Stimulated activated CD8-positive, alpha-beta memory T cell treated with anti-CD3 and anti-CD28 coated beads, Interleukin-15, amount 100 ng/mL, for 4 hours (primary cell): ENCODE measurements at places on chromosomes 13 and 19.

DNA sequence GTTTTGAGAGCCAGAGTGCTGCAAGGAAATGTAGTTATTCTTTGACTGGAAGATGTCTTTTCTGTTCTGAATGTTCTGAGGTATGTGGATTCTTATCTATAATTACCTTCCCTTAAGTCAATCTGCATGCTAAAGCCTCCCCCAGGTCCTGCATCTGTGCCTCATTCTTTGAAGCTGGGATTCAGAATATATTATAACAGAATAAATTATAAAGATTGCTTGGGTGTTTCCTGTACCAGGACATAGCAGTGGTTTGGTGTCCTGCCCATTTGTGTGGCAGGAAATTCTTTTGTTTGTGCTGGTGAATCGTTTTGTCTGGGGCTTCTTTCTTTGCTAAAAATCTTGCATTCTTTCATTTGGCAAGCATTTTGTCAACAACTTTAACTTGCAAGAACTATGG is 60.2 kb downstream of the ITGBL1 start:
- DNase-seq, result no peak

- no peak for DNase-seq
Observed at GRCh38 chr19:37980419-37981170, 73.6 kb downstream of the SIPA1L3 start.

DNA sequence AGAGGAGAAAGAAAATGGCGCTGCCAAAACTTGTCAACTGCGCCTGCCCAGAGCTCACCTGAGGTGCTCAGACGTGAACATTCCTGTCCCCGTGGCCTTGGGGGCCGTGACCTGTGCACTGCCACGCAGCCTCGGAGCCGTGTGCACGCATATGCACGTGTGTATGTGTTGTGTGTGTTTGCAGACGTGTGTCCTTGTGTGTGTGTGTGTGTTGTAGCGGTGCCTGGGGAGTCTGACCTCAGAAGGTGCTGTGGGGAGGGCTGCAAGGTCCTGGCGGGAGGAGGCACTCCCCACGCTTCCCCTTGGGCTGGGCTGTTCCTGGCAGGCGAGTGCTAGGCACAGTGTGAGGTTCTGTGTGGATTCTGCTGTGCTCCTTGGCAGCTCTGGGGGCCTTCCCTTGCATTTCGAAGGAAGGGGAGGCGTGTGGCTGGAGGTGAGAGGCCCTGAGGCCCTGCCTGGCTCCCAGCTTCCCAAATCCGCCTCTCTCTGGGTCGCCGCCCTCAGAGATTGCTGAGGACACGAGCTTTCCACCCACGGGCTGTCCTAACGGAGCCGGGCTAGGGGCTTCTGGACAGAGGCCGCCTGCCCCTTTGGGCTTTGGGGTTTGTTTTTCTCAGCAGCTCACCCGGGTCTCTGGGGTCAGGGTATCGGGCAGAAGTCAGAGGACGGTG is 4.5 kb downstream of the BSG start:
- DNase-seq, result no peak

DNA sequence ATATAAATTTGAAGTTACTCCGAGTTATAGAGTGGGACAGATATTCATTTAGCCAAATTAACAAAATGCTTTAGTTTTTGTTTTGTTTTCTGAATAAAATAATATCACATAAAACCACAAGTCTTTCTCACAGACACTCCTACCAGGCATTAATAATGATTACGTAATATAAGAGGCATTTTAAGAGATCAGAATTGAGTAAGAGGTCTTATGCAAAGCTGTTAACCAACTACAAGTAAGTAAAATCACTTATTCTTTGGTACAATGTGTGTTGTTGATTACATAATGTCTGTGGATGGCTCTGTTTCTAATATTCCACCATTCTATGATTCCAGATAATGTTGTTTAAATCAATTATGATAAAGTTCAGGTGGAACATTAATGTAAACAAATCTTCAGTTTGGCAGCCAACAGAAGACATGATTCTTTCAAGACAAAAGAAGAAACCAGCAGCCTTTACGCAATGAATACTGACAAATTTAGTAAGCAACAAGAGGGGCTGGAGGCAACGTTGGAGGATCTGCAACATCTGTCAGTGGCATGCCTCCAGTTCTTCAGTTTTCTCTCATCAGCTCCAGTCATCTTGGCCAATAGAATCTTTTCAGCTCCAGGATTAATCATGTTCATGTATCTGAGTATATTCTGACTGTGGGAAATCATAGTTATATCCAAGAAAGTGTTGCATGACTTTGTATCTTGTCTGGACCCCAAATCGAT is 403.8 kb downstream of the SLITRK5 start:
- no peak for DNase-seq

- DNase-seq, result no peak
Observed at GRCh38 chr13:113647351-113648215, 10.4 kb downstream of the ATP4B start.

GRCh38 chr13:33188093-33188882 is 97.3 kb downstream of the STARD13 start:
- DNase-seq, result no peak

GRCh38 chr13:24625331-24625731 is 54.9 kb upstream of the ATP12A start:
- no peak for DNase-seq

GRCh38 chr13:46607768-46608564 is 55.0 kb downstream of the LRCH1 start:
- no peak for DNase-seq

- no peak for DNase-seq
Observed at GRCh38 chr19:33630880-33631608, 9.3 kb downstream of the CHST8 start.

- DNase-seq, result no peak
Observed at GRCh38 chr13:54301085-54301484, 1272.5 kb downstream of the OLFM4 start.

DNA sequence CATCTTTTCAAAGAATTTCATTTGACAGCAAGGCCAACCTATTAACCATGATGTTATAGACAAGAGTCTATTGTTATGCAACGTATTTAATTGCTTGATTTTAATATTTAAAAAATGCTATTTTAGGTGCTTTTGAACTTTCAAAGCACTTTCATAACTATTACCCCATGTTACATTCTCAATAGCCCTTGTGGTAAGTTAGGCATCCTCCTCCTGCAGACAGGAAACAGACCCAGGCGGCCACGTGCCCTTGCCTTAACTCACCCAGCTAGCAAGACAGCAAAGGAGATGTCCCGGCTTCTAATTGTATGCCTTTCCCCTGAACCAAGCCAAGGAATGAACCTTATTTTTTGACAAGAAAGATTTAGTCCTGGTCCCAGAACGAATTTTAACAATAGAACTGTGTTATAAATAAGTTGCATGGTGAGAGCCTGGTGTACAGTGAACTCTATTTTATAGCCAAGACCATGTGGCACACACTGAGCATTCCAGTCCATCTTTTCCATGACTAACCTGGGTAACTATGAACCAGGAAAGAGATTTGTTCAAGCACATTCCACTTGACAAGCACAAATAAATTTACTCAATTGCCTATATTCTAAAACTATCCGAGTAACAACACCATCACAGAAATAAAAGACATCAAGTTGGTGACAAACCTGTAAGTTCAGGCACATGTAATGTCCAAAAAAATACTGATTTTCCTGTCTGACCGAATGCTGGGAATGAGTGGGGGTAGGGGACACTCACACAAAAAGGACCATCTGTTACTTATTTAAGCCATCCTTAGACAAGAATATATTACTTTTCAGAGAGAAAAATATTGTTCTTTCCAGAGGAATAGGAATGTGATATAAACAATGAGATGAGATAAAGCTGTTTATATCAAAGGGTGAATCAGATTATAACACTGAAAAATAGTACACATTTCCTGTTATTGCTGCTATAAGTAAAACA is 163.0 kb downstream of the EFNB2 start:
- no peak for DNase-seq

- DNase-seq, result no peak
Observed at GRCh38 chr13:42970824-42971690, 21.0 kb downstream of the EPSTI1 start.

GRCh38 chr13:51235186-51235585 is 13.0 kb downstream of the FAM124A start:
- DNase-seq, result no peak

DNA sequence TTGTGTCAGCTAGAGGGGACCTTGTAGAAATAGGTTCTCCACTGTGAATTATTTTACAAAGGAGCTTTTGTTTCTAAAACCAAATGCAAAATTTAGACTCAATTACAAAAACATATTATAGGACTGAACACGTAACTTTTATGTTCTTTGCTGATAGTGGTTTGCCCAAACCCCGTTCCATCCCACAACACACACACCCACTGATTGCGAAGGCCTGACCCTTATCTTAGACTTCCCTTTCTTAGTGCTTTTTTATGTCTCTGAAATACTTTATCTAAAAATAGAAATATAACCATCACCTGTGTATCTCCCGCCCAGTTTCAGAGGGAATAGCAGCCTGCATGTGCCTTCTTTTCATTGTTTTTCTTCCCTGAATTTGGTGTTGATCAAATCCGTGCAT is 13.0 kb downstream of the CCNA1 start:
- no peak for DNase-seq

DNA sequence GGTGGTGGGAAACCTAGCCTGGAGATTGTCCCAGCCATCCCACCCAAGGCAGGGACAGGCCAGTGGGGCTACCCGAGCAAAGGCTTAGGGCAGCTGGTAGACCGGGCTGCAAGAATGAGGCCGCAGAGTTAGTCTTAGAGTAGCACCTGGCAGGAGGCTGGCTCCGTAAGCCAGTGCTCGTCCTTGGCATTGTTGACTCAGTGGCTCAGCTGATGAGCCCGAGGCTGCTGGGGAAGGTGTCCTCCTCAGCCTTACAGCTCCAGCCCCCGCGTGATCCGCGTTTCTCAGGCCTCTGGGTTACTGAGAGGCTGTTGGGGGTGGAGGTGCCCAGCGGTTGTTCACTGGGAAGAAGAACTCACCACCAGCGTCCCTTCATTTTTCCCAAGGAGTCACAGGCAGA is 24.7 kb downstream of the PPP1R37 start:
- DNase-seq, result no peak

DNA sequence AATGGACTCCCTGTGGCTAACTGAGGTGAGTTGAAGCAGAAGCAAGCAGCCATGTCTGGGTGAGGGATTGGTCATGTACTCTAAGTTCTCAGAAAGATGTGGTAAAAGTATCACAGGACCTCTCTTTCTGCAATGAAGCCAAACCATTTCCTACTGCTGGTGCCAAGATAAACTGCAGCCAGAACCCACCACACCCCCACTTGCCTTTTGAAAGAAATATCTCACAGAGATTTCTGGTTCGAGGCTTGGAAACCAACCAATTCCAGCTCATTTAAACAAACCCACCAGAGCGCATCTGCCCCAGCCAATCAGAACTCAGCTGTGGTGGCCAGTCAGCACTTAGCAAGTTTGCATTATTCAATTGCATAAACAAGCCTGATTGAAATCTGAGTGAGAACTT is 204.5 kb upstream of the ATXN8OS start:
- no peak for DNase-seq

DNA sequence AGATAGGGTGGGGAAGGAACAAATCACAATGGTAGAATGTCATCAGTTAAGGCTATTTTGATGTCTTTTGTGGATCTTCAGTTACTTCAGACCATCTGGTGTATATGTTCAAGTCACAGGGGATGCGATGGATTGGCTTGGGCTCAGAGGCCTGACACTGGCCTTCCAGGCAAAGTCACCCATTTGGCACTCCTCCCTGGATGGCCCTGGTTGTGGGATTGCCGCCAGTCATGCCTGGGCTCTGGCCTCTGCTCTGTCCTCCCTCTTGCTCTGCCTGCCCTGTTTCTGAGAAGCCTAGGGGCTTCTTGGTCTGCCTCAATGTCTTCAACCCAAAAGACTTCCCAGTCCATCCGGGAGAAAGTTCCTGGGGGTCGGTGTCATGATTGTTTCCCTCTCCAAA is 50.2 kb downstream of the ZNF146 start:
- DNase-seq, result no peak

GRCh38 chr19:3580156-3580934 is 4.9 kb upstream of the GIPC3 start:
- no peak for DNase-seq

DNA sequence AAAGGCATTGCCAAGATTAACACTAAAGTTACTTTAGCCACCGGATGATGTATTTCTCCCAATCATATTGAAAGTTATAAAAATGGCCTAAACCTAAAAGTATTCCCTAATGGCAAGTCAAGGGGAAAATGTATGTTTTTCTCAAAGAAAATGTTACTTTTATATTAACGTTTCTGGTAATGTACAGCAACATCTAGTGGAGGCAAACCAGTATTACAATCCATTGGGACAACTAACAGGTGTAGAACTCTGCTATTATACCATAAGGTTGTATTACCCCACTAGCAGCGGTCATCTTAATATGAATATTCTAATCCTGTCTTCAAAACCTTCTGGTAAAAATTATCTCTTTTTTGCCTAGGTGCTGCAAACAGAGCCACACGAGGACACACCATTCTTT is 69.2 kb downstream of the ZNF100 start:
- no peak for DNase-seq

DNA sequence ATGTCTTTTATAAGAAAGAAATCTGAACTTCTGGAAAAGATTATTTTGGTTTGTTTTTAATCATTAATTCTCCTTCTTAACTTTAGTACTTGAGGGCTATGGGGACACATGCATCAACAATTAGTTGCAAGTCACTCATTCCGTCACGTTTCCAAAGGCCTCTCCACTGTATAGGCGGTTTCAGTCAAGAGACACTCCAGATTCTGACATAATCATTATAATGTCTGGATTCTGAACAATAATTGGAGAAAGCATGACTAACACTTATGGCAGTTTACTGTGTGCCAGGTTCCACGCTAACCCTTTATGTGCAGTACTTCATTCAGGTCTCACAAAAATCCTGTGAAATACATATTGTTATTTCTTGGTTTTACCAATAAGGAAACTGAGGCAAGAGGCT is 71.9 kb downstream of the TNFRSF19 start:
- no peak for DNase-seq

DNA sequence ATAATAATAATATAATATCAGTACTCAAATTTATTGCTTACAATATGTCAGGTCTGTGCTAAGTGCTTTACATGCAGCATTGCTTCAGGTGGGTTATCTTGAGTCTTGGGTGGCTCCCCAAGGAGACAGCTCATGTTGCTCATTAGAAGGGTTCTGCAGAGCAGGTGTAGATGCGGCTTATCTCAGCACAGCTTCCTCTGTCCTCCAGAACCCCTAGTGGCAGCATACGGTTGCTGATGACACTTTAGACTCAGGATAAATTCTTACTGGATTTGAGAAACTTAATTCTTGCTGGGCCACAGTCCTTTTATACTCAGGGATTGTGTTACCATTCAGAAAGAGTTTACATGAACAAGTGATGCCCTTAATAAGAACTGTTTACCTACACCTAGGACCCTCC is 8.9 kb downstream of the COG3 start:
- DNase-seq, result no peak

- no peak for DNase-seq
Observed at GRCh38 chr19:38519988-38520387, 86.5 kb downstream of the RYR1 start.

GRCh38 chr13:113433391-113433916 is 19.8 kb downstream of the ADPRHL1 start:
- DNase-seq, result no peak

GRCh38 chr13:32923725-32924124 is 92.5 kb upstream of the KL start:
- DNase-seq, result no peak
